NCI-H510A (cell line): ENCODE measurements at places on chromosomes 3 and 15.

DNA sequence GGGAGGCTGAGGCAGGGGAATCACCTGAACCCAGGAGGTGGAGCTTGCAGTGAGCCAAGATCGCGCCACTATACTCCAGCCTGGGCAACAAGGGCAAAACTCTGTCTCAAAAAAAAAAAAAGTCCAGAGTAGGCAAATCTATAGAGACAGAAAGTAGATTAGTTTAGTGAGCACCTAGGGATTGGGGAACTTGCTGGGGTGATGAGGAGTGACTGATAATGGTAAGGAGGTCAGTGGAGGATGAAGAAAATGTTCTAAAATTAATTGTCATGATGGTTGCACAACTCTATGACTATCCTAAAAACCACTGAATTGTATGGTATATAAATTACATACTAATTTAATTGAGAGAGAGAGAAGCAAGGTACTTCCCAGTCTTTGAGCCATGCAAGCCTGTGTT lies 27.8 kb upstream of the LYZL4 start:
- no peak for DNase-seq

DNA sequence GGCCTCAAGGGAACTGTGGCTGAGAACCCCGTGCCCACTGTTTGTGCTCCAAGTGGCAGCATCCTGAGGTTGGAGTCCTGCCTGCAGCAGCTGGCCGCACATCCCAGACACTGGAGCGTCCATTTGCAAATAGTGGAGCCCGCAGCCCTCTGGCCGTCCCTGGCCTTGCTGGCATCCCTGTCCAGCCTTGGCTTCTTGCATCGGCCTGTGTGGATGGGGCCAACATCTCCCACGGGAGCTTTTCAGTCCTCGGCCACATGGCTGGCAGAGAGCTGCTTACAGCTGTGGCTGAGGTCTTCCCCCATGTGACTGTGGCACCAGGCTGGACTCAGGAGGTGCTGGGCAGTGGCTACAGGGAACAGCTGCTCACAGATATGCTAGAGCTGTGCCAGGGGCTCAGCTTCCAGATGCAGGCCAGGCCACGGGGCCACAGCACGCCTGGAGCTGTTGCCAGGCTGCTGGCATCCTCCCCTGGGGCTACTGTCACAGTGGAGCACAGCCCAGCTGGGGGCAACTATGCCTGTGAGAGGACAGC lies 71.2 kb downstream of the FAM43A start:
- DNase-seq: no peak

- DNase-seq: no peak
Observed at GRCh38 chr3:150385296-150386242, 22.5 kb upstream of the TSC22D2 start.

DNA sequence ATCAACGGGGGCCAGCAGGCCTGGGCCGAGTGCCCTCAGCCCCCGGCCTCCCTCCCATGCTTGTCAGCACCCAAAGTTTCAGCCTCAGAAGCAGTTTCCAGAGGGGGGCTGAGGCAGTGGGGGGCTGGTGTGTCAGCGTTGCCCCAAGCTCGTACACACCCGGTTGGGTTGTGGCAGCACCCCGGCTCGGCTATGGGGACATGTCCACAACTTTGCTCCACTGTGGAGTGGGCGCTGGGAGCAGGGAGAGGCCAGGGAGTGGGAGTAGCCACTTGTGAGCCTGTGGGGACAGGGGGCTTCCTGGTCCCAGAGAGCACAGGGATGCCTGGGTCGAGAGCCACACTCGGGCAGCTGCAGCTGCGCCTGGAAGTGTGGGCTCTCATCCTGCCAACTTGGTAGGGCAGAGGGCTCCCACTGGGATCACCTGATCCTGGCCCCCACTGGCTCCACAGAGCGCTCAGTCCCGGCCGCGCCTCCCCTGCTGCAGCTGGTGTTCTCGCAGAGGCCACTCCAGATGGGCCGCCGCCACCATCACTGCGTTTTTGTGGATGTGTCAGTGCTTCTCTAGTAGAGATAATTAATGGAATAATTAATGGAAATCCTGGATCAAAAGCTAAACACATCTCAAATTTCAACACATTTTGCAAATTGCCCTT lies 75.1 kb downstream of the NR1D2 start:
- DNase-seq: no peak

DNA sequence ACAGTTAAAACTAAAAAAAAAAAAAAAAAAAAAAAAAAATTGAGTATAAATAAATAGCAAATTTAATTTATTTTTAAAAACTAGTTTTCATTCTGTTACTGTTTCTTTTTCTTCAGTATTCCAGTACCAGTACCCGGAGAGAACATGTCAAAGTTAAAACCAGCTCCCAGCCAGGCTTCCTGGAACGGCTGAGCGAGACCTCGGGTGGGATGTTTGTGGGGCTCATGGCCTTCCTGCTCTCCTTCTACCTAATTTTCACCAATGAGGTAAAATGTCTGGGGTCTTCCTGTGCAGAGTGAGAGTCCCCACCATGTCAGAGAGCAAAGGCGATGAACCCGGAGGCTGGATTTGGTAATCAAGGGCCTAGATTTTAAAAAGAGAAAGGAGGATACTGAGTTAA lies 4.4 kb downstream of the TMEM43 start:
- no peak for DNase-seq

- no peak for DNase-seq
Observed at GRCh38 chr3:36894914-36895313, 49.9 kb downstream of the TRANK1 start.

GRCh38 chr3:120182613-120183511 lies 88.6 kb upstream of the GSK3B start:
- DNase-seq: no peak

DNA sequence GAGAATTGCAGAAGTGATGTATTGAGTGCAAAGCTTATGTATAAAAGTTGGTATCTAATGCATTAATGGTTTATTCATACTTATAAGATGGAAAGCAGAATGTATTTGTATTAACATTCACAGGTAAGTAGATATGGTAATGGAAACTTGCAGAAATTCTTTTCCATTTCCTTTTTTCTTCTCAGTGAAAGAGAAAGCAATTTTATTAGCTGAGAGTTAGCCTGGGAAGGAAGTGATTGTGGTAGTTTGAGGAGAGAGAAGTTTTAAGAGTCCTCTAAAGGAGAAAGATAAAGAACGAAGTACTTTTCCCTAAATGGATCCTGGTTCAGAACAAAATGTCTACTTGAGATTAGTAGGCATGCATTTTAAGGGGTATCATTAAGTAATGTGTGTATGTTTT lies 60.1 kb upstream of the OSTN start:
- DNase-seq: no peak

DNA sequence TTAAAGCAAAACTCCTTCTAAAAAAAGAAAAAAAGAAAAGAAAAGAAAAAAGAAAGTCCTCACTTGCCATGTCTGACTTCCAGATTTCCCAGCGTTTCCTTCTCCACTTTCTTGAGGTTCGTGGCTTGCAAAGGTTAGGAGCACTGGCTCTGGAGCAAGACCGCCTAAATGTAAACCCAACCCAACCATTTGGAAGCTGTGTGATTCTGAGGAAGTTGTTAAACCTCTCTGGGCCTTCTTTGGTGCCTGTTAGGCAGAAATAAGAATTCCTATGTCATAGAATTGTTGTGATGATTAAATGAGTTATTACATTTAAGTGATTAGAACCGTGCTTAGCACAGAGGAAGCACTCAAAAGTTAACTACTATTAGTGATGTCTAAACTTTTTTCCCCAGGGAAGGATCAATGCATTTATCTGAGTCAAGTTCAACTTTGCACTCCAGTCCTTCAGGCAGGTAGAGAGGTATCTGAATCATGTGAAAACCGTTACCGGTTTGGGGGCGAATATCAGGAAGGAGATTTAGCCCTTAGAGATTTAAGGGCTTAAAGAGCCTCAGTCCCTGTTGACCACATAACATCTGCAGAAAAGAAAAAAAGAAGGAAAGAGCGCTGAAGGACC lies 78.3 kb upstream of the HES1 start:
- no peak for DNase-seq

DNA sequence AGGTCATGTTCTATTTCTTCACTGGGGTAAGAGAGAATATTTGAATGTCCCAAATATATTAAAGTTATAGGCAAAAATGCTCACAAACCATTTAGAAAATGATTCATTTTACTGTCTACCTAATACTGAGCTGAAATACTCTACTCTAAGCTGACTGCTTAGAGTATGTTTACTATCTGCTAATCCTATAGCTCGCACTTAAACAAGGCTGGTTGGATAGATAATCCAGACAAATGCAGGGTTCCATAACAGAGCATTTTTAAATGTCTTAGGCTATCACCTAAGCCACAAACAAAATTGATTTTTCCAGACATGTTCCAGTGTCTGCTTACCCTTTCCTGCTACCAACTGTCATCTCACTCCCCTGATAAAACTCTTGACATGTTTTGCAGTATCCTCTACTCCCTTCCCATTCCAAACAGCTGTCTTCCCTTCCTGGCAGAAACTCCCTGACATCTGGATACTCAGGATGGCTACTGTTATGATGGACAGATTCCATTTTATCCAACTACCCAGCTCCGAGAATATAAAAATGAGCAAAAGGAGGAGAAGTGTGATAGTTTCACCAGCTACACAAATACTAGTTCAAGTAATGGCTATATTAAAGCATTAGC lies 1034.7 kb downstream of the FHIT start:
- no peak for DNase-seq

- DNase-seq: no peak
Observed at GRCh38 chr3:14562121-14562890, 22.2 kb upstream of the GRIP2 start.

- DNase-seq: no peak
Observed at GRCh38 chr3:123444023-123444422, 4.9 kb downstream of the ADCY5 start.

- DNase-seq: no peak
Observed at GRCh38 chr15:31327669-31328427, 1.2 kb downstream of the KLF13 start.

- no peak for DNase-seq
Observed at GRCh38 chr3:114496021-114496434, 202.2 kb downstream of the TIGIT start.

DNA sequence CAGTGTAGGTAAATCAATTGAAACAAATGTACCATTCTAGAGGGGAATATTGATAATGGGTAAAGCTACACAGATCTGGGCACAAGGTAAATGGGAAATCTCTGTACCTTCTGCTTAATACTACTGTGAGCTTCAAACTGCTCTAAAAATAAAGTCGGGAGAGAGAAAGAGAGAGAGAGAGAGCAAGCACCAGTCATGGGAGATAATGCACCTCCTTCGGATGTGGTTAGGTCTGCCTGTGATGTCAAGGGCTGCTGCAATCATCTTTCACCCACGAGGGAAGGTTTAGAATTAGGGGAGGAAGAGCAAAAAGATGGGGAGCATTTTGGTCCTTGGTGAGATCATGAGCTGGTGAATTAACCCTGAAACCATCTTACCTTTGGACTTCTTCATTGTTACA lies 219.1 kb downstream of the ZNF385D start:
- DNase-seq: no peak

DNA sequence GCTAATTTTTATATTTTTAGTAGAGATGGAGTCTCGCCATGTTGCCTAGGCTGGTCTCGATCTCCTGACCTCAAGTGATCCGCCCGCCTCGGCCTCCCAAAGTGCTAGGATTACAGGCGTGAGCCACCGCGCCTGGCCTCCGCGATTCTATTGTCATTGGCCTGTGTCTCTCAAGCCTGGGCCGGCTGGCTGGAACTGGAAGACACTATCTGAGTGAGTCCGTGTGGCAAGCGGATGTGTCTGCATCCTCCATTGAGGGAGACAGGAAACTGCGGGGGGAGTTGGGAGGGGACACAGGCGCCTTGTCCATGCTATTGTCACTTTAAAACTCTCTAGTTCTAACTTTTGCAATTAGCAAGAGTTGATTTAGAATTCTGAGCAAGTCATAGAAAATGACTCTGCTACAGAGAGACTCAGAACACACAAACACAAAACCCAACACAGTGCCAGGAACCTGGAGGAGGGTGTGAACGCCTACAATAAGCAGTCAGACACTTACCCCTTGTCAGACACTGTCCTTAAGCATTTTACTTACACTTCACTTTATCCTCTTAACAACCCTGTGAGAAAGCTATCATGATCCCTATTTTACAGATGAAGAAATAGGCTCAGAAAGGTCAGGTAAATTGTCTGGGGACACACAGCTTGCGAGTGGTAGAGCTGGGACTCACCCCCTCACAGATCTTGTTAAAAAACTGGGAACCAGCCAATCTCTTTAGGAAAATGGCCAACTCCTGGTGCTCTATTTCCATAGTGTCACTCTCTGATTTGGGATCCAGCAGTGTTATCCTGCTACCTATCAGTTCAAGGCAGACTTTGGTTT lies 38.7 kb downstream of the ANP32A start:
- no peak for DNase-seq

DNA sequence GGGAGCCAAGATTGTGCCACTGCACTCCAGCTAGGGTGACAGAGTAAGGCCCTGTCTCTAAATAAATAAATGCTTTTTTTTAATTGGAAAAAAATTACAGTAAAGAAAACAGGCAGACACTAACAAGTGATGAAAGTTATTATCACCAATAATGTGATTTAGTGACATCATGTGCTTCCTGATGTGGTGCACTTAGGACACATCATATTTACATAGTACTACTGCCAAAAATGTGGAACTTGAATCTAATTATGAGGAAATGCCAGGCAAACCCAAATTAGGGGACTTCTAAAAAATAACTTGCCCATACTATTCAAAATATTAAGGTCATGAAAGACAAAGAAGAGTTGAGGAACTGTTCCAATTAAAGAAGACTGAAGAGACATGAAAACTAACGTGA lies 30.8 kb downstream of the MAP4 start:
- DNase-seq: no peak

DNA sequence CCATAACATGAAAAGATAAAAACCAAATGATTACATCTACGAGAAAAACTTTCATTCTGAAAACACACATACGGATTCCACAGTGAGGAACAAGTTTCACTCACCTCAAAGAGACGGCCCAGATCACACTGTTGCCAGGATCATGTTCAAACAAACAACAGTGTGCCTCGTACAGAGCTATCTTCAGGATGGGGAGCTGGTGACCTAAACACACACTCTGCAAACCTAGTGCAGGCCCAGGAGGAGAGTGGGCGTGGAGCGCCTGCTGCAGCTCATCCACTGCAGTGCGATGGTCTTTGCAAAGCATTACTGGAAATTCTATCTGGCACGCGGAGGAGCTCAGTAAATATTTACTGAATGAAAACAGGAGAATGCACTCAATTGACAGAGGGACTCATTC lies 38.5 kb downstream of the TAMM41 start:
- no peak for DNase-seq

DNA sequence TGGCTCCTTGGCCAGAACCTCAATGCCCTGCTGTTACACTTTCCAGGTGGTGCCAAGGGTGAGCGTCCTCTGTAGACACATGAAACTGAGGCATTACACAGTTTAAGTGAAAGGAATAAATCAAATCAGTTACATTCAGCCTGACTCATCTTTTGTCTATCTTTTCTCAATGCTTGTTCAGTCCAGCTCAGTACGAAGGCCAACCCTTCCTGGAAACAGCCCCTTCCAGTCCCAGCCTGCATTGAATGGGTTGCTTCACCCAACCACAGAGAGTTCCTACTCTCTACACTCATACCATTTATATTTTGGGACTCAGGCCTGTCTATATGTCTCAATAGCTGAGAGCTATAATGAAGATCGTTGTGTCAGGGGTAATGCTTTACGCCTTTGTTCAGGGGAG lies 363.6 kb downstream of the RORA start:
- DNase-seq: no peak
